AG20443 (cell line): ENCODE measurements at places on chromosomes 3 and 15.

DNA sequence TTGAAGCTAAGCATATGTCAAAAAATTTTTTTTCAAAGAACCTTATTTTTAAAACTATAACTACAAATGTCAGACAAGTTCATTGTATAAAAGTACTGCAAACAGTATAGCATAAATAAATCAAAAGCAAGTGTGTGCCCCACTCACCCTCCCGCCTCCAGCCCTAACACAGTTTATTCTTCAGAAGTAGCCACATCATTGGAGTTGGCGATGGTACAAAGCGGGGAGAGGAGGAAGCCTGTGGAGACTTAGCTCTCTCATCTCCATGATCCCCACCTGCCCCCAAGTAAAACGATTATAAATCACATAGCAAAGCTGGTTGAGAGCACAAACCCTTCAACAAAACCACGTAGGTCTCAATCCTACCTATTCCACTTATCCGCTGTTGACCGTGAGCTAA, 33.6 kb downstream of the FOXP1 start:
- DNase-seq = no peak

DNA sequence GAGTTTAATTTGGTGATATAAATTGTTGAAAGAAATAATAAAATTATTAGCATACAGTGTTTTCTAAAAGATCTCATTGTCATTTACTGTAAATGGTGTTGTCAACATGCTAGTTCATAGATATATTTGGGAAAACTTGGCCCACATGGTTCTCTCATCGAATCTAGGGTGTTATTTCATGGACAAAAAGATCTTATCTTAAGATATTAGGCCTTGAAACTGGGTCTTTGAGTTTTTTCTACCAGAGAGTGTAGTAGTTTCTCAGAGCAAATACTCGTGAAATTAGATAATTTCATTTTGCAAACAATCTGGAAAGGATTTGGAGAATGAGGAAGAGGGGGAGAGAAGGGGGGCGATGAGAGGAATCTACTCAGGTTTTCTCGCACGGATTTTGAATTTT, 107.9 kb downstream of the MEIS2 start:
- DNase-seq = no peak

- DNase-seq = peak; percentile 78
Measured at GRCh38 chr3:177294221-177294620, 96.9 kb upstream of the TBL1XR1 start.

GRCh38 chr15:67511606-67512005, 9.3 kb upstream of the C15orf61 start:
- DNase-seq = no peak

GRCh38 chr3:138768125-138768524, 66.6 kb downstream of the PIK3CB start:
- no peak for DNase-seq

DNA sequence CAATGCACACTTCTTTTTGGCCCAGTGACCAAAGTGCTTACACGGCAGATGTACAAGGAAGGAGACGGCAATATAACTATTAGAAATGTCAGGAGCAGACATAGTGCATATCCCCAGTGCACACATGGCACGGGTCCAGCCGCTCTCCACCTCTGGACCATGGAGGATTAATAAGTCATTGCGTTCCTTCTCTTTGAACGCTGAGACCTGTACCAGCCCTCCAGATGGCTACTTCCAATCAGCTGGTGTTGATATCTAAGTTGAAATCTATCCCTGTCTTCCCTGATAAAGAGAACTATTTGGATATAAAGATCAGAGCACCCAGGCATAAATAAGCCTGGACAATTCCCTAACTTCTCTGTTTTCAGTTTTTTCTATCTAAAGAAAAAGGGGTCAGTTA, 212.5 kb downstream of the CADPS start:
- DNase-seq = no peak

DNA sequence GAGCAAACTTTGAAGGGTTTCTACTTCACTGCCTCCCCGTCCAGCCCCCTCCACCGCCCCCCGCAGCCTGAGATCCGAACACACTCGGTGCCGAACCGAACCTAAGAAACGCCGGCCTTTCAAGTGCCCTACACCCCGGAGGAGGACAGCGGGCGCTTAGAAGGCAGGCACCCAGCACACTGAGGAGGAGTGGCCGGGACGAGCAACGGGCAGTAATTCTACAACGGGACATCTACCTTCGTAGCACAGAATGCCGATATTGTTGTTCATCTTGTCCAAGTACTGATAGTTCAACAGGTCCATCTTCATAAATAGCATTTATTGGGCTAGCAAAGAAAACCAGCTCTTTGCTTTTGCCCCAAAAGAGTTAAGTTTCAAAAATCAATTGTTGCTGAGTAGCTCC, 513 bp downstream of the VGLL4 start:
- DNase-seq = peak; percentile 57

- no peak for DNase-seq
Measured at GRCh38 chr15:33859992-33860545, 108.2 kb upstream of the CHRM5 start.

DNA sequence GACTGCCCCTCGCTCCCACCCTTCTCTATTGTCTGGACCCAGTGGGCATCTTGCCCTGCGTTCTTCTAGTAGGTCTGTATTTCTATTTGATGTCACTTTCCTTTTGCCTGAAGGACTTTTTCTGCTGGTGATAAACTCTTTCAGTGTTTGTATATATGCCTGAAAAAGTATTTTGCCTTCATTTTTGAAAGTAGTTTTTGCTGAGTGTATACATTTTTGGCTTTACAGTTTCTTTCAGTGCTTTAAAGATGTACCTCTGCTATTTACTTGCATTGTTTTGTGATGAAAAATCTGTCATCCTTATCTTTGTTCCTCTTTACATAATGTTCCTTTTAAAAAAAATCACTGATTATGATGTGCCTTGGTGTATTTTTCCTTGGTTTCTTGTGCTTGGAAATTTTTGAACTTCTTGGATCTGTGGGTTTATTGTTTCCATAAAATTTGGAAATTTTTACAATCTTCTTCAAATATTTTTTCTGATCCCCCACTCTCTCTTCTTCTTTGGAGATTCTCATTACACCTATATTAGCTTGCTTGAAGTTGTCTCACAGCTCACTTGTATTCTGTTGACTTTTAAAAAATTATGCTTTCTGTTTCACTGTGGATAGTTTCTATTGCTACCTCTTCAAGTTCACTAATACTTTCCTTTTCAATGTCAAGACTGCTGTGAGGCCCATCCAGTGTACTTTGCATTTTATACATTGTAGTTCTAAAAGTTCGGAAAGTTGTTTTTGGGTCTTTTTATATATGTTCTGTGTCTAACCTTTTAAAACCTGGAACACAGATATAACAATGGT, 67.8 kb downstream of the RGMA start:
- DNase-seq = no peak

- no peak for DNase-seq
Measured at GRCh38 chr3:43378066-43378935, 92.0 kb downstream of the SNRK start.

DNA sequence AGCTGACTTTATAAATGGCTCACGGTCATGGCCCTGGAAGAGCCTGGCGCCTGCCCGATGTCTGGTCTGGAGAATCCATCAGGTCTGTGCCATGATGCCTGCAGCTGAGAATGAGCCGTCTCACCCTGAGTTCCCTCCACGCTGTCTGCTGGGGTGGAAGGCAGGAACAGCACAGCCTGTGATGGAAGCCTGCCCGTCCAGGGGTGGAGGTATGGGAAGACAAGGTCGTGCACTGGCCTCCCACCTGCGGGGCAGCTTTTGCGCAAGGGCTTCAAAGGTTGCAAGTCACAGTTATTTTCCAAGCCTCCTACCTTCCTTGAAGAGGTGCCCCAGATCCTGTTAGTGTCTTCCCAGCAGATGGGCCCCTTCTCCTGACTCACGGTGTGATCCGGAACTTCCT, 275.5 kb downstream of the FAM43A start:
- DNase-seq = no peak

DNA sequence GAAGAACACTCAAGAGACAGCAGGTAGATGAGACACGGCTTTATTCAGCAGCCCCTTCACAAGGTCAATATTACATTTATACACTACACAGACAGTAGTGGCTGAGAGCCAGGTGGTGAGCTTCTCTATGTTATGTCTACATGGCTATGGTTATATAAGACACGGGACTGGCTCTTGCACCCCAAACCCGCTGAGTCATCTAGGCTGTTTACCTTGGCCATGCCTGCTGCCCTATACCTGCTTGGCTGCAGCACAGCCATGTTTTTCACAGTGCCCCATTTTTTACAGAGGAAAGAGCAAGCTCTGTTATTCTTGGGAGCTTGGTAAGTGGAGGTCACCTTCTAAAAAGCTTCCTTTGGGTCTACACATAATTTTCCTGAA, 231.6 kb downstream of the IGSF11 start:
- no peak for DNase-seq

DNA sequence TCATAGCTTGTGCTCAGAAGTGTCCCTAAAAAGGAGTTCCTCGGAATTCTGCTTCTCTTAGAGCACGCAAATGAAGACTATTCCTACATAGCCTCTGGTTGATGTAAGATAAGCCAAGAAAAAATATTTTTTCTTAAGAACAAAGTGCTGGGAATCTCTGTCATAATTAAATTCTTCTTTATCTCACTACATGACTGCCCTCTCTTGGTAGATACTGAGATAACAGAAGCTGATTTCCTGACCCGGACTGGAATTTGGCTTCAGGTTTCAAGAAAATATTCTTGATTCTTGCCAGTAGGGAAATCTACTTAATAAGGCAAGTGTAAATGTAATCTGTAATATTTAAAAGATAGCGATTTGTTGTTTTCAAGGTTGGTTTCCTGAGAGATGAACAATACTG, 31.3 kb upstream of the SETMAR start:
- DNase-seq = peak; percentile 56

- DNase-seq = no peak
Measured at GRCh38 chr15:98504998-98505397, 143.3 kb upstream of the IGF1R start.

- no peak for DNase-seq
Measured at GRCh38 chr15:63018639-63019038, 23.9 kb upstream of the TPM1 start.

DNA sequence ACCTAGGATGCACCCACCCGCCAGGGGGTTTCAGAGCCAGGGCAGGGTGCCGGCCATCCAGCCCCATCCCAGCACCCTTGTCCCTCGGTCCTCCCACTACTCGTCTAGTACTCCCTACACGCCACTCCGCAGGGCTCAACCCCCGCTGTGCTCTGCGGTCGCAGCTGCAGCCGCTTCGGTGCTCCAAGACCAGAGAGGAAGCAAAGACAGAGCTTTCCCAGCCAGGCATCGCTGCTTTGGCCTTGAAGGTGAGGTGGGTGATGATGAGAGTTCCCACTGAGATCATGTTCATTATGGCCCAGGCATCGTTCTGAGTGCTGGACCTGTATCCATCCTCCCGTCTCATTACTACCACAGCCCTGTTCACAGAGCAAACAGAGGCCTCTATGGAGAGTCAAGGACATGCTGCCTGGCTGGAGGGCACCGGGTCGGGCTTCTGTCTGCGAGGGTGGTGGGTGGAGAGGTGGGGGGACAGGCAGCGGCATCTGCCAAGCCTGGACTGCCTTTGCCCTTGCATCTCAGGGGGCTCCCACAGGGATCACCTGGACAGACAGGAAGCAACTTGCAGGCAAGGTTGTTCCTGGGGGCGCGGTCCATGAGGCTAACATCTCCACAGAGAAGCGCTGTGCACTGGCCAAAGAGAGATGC, 66.9 kb downstream of the KLF13 start:
- no peak for DNase-seq

- DNase-seq = no peak
Measured at GRCh38 chr3:12372741-12373280, 83.9 kb downstream of the PPARG start.
